NCI-H1694 treated with DMSO at 0.1 percent for 48 hours (cell line): ENCODE measurements at places on chromosomes 4 and X.

DNA sequence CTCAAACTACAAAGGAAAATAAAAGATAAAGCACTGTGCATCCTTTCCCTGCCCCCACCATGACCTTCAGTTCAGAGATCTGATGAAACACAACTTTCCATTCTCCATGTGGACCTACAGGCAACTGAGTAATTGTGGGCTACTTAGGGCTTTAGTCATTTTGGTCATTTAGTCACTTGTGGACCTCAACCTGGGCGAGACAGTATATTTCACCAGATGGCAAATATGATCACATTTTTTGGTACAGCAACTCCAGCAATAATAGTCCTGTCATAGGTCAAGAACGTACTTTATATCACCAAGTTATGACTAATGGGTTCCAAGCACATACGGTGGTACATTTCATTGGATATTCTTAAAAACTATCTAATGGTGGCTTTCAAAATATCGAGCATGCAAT is 141.2 kb downstream of the PDGFC start:
- no peak for DNase-seq

DNA sequence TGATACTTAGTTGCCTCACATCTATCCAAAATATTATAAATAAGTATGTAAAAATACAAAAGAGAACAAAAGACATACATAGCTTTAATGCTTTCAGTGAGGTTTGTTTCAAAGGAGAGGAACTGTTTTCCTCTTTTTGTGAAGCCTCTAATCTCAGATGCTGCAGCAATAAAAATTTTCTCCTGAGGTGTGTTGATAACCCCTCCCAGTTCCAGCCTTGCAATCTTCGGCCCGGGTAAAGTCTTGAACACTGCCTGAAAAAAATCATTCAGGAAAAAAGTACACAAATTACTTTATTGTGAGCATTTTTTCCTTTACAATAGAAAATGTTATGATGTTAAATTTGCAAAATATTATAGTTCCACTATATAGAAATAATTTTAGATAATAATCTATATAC is 8.8 kb downstream of the BBS7 start:
- no peak for DNase-seq

- DNase-seq, result no peak
Observed at GRCh38 chrX:10619425-10620046, 849 bp downstream of the MID1 start.

GRCh38 chr4:107276052-107276451 is 239.9 kb upstream of the DKK2 start:
- DNase-seq, result no peak
